ENCODE measurements at places on chromosomes 13 and 19.

- DNase-seq = no peak
Measured at GRCh38 chr13:65808061-65808460, 1422.1 kb downstream of the PCDH9 start.

DNA sequence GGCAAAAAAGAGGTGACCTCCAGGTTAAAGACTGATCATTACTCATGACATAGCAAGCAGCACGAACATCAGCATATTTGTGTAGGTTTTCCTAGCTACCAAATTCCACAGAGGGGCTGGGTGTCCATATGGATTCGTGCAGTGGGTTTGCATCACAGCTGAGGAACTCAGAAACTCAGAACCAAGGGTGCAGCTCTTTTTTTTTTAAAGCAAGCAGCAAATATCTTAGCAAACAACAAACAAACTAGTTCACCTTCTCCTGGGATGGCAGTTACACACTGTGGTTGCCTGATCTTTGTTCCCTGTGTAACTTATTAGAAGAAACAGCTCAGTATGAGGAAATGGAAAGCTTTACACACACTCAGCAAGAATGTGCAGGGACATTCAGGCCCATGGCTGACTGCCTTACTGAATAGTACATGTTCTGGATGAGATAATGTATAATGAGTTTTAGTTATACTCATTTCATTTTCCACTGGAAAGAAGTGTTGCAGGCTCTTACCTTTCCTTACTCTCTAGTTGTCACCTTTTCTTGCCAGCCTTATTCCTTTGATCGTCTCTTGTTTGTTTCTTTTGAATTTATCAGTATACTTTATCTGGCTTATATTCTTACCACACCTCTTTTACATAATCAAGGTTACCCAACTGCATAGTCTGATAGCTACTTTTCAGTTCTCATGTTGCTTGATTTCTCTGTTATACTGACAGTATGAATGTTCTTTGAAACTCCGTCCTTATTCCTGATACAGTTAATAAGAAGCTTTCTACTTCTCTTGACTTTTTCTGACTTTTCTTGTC lies 4.3 kb downstream of the NDFIP2 start:
- DNase-seq = no peak

GRCh38 chr13:27370305-27370872 lies 54.0 kb upstream of the GTF3A start:
- no peak for DNase-seq

- DNase-seq = peak; percentile 95
Measured at GRCh38 chr19:2462635-2463421, 6.1 kb upstream of the LMNB2 start.

- no peak for DNase-seq
Measured at GRCh38 chr13:27449081-27449603, 1.2 kb downstream of the MTIF3 start.

DNA sequence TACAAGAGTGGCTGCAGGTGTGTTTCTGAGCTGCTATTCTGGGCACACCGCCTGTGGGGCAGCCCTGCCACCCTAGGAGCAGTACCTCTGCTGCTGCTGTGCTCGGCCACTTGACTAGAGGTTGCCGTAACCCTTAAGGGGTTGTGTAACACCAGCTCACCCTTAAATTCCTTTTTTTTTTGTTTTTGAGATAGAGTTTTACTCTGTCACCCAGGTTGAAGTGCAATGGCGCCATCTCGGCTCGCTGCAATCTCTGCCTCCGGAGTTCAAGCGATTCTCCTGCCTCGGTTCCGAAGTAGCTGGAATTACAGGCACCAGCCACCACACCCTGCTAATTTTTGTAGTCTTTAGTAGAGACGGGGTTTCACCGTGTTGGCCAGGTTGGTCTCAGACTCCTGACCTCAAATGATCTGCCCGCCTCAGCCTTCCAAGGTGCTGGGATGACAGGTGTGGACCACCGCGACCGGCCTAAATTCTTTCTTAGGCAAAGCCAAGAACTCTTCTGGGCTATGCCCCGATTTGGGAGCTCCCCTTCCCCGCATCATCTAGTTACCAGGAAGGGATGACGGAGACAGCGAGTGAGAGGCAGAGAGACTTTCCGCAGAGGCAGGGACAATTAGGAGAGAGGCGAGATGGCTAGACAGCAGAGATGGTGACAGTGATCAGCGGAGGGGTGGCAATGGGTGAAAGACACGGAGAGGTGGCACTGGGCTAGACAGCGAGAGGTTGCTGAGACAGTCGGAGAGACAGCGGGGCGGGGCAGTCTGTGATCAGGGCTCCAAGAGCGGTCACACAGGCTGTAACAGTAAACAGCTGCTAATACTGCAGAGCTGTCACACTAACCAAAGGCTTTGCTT lies 4.4 kb upstream of the LILRA5 start:
- DNase-seq = no peak

- no peak for DNase-seq
Measured at GRCh38 chr13:73593199-73593765, 534.5 kb downstream of the KLF5 start.
